ENCODE measurements at places on chromosomes 4 and X. TPM values are rescaled to one million over a fixed set of nuclear protein-coding genes. Genes with fewer than 3 reads are reported as not detected.
A peak's percentile ranks its signal among the peaks of the same experiment; 100 is the strongest.

DNA sequence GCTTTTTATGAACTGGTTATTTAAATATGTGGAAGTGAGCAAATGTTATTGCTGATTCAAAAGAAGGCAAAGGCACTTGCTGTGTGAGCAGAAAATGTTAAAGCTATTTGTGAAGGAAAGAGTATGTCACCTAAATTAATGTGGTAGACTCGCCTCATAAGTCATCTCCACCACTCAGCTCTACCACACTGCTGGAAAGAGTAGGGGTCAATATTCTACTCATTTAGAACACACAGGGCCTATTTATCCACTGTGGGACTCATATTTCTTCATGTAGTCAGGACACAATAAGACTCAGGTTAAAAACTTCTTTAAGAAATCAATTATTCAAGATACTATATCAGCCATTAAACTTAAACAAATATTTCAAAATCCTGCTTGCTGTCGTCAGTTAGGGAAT, 106.5 kb downstream of the SLC7A11 start:
- H3K27me3 ChIP-seq, result no peaks in the 10 kb centered on the region
- H3K4me3 ChIP-seq, result no peak overlapping the region
- DNase-seq, result no peak
- no peaks in the 10 kb centered on the region for H3K4me1 ChIP-seq
- H3K36me3 ChIP-seq, result no peaks in the 10 kb centered on the region

- H3K36me3 ChIP-seq, result no peaks in the 10 kb centered on the region
- H3K27me3 ChIP-seq, result no peaks in the 10 kb centered on the region
- no peak for DNase-seq
- H3K27ac ChIP-seq, result no peak overlapping the region
These were observed 545.5 kb downstream of the SPOCK3 start for GRCh38 chr4:166688835-166689234.

- no peaks in the 10 kb centered on the region for H3K4me1 ChIP-seq
- no peaks in the 10 kb centered on the region for H3K36me3 ChIP-seq
- no peaks in the 10 kb centered on the region for H3K27me3 ChIP-seq
- no peak for DNase-seq
- no peak overlapping the region for H3K4me3 ChIP-seq
- H3K27ac ChIP-seq, result no peak overlapping the region
These were observed 72.1 kb upstream of the FAM241A start for GRCh38 chr4:112073181-112073580.

DNA sequence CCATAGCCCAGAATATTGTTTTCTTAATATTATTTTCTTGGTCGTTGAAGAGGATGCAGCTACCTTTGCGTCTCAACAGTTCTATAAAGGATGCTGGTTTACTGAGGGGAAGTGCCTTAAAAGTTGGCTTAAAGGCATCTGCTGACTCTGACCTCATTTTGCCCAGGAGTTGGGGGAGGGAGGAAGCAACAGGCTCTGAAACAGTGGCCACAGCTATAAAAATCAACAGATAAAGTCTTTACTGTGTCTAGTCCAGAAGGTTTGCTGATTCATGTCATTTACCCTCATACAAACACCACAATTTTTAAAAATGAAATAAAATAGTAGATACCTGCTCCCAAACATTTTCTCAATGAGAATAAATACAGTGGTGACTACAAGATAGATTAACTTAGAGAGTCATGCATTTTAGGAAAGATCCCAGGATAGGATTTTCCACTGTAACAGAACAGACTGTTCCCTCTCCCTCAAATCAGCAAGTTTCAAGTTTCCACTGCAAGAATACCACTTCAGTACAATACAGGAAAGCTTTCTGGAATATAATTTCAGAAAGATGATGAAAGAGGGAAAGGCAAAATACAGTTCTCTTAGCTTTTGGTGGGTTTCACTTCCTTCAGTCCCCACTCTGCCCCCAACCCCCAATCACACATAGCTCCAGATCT, 1.9 kb downstream of the PHKA1 start:
- H3K36me3 ChIP-seq, result no peaks in the 10 kb centered on the region
- no peaks in the 10 kb centered on the region for H3K27me3 ChIP-seq
- H3K27ac ChIP-seq, result no peak overlapping the region
- no peaks in the 10 kb centered on the region for H3K4me1 ChIP-seq

DNA sequence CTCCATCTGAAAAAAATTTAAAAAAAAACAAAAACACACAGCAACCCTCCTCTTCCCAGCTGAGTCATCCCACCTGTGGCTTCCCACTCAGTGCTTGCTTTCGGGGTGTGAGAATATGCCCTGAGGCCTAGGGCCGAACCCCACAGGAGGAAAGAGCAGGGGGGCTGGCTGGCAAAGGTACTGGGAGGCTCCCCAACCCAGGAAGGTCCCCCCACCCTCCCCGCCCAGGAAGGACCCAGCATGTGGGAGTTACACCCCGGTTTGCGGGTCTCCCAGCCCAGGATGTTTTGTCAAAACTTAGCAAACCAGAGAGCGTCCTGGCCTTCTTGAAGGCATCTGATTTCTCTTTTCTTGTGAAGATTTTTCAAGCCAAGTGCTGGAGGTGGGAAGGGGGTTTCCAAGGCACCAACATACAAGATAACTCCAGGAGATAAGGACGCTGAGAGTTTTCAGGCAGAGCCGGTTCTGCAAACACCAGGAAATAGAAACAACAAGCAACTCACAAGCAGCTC, 25.7 kb upstream of the CSF2RA start:
- H3K4me1 ChIP-seq, result no peaks in the 10 kb centered on the region
- H3K36me3 ChIP-seq, result no peaks in the 10 kb centered on the region
- H3K4me3 ChIP-seq, result no peak overlapping the region
- H3K27me3 ChIP-seq, result no peaks in the 10 kb centered on the region

DNA sequence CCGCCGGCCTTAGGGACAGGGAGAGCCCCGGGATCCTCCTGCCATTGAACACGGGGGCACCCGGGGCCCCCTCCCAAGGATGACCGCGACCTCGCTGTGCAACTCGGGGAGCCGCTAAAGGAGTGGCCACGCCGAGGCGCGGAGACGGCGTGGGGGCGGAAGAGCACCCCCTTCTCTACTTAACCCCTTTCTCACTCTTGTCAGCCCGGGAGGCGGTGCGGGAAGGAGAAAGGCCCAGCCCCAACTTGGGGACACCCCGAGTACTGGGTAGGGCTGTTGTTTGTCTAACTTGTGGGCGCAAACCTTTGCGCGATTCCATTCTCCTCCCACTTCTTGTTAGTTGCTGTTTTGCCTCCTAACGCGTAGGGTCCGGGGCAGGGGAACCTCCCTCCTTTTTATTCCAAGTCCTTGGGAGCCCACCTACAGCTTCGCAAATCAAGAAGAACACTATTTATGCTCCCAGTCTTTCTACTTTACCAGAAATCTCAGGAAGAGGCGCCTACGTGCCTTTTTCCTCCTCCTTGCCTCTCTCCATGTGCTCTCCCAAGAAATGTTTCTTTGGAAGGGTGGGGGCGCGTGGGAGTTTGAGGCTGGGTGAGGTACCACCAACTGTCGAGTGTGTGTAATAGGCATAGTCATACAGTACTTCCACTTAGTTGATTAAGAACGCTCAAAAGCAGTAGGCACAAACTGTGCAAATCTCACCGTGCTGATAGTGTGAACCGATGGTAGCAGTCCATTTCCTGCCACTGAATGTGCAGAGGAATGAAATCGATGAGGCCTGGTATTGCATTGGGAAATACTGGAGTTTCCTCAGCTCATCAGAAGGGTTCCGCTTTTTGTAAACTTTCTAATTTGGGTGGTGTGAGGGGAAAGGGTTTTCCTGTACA, 813 bp downstream of the DIAPH2 start:
- no peaks in the 10 kb centered on the region for H3K4me1 ChIP-seq
- no peaks in the 10 kb centered on the region for H3K27me3 ChIP-seq
- no peaks in the 10 kb centered on the region for H3K36me3 ChIP-seq
- peak; percentile 63 for DNase-seq
- peak overlapping the region; percentile 69 for H3K4me3 ChIP-seq
- peak overlapping the region; percentile 79 for H3K27ac ChIP-seq

DNA sequence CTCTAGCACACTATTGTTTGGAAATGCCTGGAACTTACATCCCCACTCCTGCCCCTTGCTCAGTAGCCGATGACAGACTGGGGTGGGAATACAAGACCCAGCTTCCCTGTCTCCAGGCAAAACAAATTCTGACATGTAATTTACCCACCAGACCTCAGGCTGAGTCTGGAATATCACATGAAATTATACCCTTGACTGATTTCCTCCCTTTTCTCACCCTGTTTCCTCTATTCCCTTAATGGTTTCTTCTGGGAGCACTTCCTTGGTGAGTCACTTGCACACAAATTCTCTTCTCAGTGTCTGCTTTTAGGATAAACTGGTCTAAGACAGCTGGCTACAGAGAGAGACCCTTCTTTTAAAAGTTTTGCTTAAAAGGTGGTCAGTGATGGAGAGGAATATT, 65.8 kb upstream of the DIPK2B start:
- no peaks in the 10 kb centered on the region for H3K4me1 ChIP-seq
- no peaks in the 10 kb centered on the region for H3K27me3 ChIP-seq
- H3K4me3 ChIP-seq, result no peak overlapping the region
- H3K27ac ChIP-seq, result no peak overlapping the region
- no peak for DNase-seq

DNA sequence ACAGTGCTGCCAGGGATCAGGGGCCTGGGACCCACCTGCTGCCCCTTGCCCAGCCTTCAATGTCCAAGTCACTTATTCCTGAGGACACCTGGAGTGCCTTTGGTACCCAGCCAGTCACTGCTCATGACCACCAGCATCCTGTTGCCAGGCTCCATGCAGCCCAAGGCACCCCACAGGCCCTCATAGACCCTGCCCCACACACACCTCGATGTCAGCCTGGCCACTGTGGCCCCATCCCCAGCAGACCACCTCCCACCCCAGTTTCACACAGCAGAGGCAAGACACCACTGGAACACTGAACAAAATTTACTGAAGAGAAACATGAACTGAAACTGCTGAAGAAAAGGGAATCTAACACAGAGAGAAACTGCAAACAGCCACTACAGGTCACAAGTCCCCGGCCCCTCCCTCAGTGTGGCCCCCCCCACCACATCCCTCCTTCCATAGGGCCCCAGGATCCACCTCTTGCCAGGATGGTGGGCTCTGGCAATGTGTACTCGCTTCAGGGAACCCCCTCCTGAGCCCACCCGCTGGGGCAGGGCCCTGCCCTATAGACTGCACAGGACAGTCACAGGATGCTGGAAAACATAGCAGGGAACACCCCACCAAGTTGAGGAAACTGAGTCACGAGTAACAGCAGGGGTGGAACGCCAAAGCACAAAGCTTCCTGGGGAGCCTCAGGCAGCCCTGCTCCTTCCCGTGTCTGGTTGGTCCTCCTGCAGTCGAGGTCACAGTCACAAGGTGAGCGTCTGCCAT, 5.2 kb downstream of the PNMA5 start:
- no peak for DNase-seq
- H3K27me3 ChIP-seq, result no peaks in the 10 kb centered on the region
- no peaks in the 10 kb centered on the region for H3K4me1 ChIP-seq
- no peak overlapping the region for H3K4me3 ChIP-seq

DNA sequence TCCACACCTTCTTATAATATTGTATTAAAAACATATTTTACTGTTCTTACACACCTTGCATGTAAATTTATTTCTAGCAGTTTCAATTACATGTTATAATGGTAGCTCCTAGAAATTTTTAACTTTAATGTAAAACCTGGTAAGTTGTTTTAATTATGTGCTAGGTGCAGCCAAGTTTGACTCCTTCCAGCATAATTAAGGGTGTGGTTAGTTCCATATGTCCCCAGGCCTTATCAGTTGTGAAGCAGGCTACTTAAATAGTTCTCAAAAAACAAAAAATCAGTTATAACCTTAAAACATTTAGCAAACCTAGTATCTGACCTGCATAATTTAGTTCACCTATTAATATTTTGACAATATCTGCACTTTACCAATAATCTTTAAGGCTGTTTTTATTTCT, 26.9 kb upstream of the PASD1 start:
- no peak for DNase-seq
- no peaks in the 10 kb centered on the region for H3K4me1 ChIP-seq
- H3K4me3 ChIP-seq, result no peak overlapping the region
- H3K27ac ChIP-seq, result no peak overlapping the region
- no peaks in the 10 kb centered on the region for H3K36me3 ChIP-seq

DNA sequence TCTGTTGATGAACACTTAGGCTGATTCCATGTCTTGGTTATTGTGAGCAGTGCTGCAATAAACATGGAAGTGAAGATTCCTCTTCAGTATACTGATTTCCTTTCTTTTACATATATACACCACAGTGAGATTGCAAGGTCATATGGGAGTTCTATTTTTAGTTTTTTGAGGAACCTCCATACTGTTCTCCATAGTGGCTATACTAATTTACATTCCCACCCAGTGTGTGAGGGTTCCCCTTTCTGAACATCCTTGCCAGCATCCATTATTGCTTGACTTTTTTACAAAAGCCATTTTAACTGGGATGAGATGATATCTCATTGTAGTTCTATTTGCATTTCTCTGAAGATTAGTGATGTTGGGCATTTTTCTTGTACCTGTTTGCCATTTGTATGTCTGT, 80.5 kb upstream of the GALNT7 start:
- no peak overlapping the region for H3K27ac ChIP-seq
- no peak for DNase-seq
- no peak overlapping the region for H3K4me3 ChIP-seq
- no peaks in the 10 kb centered on the region for H3K36me3 ChIP-seq
- H3K27me3 ChIP-seq, result no peaks in the 10 kb centered on the region

DNA sequence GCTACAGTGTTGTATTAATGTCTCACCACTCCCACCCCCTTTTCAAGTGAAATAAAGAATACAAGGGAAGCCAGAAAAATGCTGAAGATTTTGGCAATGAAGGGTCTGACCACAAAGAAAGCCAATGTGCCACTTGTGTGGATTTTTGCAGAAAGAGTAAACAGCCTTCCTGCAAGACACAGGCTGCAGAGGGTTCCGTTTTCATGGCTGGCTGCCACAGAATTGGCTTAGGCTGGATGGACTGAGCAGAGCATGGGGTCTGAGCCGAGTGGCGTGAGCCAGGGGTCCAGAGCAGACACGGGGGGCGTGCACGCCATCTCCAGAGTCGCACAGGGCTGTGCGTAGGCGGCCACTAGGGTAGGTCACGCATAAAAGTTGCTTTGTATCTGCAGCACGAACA, 69.2 kb downstream of the MTNR1A start:
- H3K27me3 ChIP-seq, result no peaks in the 10 kb centered on the region
- DNase-seq, result no peak
- H3K4me3 ChIP-seq, result no peak overlapping the region
- H3K27ac ChIP-seq, result no peak overlapping the region
- no peaks in the 10 kb centered on the region for H3K4me1 ChIP-seq

Gene PF4V1
- not detected for total RNA-seq

Gene CT47B1
- total RNA-seq, result not detected

Gene PGM2
- total RNA-seq, result 10.7 TPM

Gene SLC26A1
- not detected for total RNA-seq
